ENCODE measurements at places on chromosomes 1 and 21. TPM values are rescaled to one million over a fixed set of nuclear protein-coding genes. Genes with fewer than 3 reads are reported as not detected.

LRRC47 gene
- total RNA-seq = 32.0 TPM

FAM167B gene
- total RNA-seq = 0.45 TPM

- no peak for DNase-seq
Measured at GRCh38 chr1:183911285-183911684, 106.4 kb downstream of the RGL1 start.

DNA sequence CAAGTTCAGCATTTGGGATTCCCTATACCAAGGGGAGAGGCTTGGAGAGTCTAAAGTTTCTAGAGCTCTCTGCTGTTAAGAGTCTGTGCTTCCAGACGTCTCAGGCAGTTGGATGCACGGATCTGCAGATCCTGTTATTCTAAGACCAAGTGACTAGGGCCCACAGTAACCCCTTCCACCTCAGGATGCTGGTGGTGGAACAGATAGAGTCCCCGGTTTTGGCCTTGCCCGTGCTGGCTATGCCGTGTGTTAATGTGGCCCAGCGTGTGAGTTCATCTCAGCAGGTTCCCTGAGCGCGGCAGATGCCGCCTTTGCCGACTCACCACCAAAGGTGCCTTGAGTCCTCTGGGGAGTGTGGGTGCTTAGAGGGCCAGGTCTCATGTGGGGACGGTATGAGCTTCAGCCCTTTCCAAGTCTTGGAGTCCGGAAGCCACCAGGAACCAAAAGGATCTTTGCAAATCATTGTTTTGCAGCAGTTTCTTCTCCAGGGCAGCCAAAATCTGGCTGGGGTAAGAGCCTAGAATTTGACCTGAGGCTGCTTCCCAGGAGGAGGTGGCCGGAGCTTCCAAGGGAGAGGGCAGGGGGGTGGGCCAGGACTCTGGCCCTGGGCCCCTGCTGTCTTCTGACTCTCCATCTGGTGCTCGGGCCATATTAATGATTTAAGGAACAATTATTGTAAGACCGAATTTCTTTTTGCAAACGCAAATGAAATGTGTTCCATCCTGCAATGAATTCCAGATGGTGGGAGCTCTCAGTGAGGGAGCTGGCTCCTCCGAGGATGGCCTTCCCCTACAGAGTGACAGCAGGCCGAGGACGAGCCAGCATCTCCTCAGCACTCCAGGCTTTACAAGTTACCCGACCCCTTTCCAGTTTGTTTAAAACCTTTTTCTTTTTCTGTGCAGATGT is 205.7 kb downstream of the FOXD2 start:
- DNase-seq = no peak

DNA sequence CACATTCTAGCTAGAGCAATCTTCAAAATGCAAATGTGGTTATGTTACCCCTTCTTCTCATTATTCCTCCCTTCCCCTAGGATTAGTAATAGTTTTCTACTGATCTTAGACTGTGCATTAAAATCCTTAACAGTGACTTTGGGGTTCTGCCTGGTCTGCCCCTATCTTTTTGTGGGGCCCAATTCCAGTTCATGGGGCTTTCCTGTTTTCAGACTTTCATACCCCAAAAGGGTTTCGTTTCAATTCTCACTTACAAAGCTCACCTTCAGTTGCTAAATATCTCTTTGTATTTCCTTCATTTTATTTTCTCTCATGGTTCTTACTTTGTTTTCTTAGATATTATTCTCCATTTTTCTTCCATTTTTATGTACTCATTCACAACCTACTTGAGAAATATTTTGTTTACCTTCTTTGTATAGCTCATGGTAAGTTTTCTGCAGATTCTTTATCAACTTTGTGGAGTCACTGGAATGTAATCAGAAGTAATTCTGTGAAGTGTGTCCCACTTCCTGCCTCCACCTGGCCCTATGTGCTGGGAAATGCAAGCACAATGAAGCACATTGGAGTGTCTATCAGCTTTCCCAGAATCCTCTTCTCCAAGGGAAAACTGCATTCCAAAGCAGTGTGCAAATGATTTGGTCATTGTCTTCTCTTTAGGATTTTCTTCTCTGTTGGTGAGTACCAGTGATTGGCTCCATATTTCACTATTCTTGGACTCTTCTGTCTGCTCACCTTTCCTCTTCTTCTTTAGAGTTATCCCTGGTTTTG is 350.2 kb downstream of the ZNF326 start:
- DNase-seq = no peak

DNA sequence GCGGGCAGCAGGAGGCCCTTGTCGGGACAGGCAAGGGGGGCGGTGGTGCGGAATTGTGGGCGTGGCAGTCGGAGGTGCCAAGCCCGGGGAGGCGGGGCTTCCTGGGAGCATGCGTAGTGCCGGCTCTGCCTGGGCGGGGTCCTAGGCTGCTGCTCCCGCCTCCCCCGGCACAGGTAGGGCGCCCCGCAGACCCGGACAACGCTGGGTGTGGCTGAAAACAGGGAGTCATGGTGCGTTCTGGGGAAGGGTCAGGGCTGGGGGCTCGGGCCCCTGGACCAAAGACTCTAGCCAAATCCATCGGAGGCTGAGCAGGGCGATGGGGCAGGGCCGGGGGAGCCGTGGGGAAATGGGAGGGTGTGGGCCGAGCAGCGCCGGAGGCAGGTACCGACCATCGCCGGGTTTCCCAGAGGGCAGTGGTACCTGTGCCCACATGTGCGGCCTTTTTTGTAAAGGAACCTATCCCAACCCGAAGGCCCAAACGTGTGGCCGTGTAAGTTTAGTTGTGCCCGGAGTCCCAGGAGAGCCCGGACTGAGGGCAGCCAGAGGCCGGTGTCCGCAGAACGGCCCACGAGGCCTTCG is 231.9 kb downstream of the SDCCAG8 start:
- no peak for DNase-seq

DNA sequence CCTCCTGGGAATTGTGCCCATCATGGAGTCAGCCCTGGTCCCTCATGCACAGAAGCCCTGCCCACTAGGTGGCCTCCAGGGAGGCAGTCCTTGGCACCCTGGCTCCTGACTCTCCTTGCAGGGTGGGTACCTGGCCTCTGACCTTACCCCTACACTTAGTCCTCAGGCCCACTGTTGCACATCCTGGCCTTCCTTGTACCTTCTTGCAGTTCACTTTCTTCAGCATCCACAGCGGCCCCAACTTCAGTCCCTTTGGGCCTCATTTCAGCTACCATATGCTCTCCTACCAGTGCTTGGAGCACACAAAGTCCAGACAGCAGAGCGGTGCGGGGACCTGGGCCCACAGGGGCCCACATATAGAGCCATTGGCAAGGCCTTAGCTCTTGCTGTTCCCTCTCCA is 19.2 kb upstream of the PARP1 start:
- DNase-seq = no peak

- no peak for DNase-seq
Measured at GRCh38 chr1:44388551-44388950, 16.5 kb upstream of the RNF220 start.

- DNase-seq = no peak
Measured at GRCh38 chr1:39573736-39574624, 2.6 kb downstream of the PABPC4 start.

Measured in CD4-positive, alpha-beta T cell (primary cell).